Dermis blood vessel endothelial cell (primary cell): ENCODE measurements at places on chromosomes 12 and 14.
A peak's percentile ranks its signal among the peaks of the same experiment; 100 is the strongest.

DNA sequence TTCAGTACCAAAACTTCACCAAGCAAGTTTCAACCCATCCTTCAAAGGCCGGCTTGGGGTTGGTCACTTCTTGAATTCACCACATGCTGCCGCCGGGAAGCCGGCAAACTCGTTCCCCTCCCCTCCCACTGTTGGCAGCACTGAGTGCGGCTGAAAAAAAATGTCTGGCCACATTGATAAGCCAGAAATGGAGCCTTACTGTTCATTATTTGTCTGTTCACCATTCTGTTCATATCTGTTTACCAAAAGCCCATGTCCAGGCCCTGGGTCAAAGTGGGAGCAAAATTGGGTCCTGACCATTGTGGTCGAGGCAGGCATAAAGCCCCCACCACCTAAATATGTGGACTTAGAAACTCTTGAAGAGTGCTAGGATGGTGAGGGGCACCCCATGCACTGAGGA is 7.3 kb upstream of the HSP90AA1 start:
- no peak for DNase-seq

- DNase-seq: no peak
These were observed 483 bp upstream of the NR1H4 start for GRCh38 chr12:100473050-100473715.

- DNase-seq: no peak
These were observed 360.4 kb upstream of the MDGA2 start for GRCh38 chr14:48035836-48036235.

DNA sequence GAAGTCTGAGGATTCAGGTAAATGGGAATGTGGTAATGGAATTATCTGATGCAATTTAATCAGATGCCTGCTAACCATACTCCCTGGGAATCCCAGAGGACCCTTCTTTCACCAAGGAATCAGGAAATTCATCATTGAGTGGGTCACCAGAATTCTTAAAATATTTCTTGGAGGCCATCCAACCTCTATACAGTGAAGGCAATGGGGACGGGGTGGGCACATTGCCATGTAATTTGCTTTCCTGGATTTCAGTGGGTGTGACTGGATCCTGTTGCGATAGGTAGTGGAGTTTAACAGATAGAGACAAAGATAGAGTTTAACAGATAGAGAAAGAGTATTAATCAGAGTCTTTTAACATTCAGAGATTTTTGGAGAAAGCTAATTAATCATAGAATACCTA is 394.4 kb downstream of the DAD1 start:
- no peak for DNase-seq

DNA sequence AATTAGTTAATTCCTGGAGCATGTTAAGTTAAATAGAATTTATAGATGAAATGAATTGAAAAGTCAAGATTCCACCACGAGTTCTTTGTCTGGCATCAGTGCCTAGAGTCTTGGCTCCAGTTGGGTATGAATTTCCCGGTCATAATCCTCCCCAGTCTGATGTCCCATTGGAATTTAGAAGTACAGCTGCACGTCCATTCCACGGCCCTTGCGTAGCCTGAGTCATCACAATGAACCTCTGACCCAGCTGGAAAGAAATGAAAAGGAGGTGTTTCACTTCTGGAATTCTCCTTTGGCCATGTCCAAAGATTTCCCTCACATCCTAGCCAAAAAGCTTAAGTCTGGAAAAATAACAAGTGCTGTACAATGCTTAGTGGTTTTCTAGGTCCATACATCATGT is 122.7 kb downstream of the KICS2 start:
- DNase-seq: peak; percentile 89

- DNase-seq: no peak
These were observed 83.2 kb downstream of the ITPR2 start for GRCh38 chr12:26749781-26750180.

GRCh38 chr14:100476012-100476822 is 111.0 kb downstream of the BEGAIN start:
- DNase-seq: peak; percentile 3

GRCh38 chr14:38554026-38554425 is 298.1 kb upstream of the CLEC14A start:
- peak; percentile 41 for DNase-seq

DNA sequence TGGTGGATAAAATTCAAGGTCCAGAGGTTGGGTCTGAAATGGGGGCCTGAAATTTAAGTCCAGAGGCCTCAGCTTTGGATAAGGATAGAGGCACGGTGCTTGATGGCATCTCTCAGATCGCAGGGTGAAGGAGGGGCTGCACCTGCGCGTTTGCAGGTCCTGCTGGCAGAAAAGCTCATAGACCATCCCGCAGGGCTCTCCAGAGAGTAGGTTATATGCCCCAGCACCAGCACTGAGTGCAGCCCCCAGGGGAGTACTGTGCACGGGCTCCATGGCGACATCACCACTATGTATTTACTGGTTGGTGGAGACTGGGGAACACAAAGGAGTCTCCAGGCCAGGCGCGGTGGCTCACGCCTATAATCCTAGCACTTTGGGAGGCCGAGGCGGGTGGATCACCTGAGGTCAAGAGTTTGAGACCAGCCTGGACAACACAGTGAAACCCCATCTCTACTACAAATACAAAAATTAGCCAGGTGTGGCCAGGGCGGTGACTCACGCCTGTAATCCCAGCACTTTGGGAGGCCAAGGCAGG is 4.3 kb upstream of the CD63 start:
- no peak for DNase-seq

DNA sequence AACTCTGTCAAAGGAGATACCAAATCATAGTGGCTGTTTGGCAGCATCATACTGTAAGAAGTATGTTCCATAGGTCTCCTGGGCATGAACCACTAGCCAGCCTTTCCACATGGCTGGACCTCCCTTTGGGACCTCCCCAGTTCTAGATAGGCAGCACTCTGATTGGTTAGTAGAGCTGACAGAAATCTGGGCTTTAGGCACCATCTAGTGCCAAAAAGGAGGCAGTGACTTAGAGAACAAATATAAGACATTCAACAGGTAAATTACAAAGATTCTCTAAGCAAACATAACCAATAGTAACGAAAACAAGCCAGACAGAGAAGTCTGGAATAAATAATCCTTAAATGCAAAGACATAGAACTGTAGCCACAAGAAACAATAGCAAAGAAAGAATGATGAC is 148.0 kb upstream of the PDE3A start:
- DNase-seq: peak; percentile 75

DNA sequence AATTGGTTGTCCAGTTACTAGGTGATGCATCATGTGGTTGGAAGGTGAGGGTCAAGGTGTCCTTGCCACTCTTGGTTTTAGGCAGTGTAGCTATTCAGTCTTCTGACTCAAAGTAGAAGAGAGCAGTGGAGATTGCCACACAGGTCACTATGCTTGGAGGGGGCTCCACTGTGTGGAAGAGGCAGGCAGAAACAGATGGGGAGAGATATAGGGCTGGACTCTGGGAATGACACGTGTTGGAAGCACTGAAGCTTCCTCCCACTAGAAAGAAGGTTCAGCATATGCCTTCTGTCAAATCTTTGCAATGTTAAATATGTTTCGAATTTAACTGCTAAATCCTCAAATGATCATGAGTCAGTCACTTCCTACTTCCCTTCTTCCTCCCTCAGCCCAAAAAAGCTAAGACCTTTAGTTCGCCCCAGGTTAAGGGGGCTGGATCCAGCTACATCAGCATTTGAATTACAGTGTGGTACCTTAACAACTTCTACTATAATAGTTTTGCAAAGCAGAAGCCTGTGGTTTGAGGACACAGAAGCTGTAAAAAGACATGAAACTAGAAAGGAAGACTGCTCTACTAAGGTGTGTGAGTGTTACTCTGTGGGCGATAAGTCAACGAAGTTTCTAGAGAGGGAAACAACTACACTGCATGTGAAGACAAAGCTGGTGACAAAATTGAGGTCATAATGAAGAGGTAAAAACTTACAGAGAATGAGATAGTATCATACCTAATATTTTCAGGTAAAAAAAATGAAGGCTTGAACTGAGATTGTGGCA is 228.0 kb downstream of the NELL2 start:
- no peak for DNase-seq

DNA sequence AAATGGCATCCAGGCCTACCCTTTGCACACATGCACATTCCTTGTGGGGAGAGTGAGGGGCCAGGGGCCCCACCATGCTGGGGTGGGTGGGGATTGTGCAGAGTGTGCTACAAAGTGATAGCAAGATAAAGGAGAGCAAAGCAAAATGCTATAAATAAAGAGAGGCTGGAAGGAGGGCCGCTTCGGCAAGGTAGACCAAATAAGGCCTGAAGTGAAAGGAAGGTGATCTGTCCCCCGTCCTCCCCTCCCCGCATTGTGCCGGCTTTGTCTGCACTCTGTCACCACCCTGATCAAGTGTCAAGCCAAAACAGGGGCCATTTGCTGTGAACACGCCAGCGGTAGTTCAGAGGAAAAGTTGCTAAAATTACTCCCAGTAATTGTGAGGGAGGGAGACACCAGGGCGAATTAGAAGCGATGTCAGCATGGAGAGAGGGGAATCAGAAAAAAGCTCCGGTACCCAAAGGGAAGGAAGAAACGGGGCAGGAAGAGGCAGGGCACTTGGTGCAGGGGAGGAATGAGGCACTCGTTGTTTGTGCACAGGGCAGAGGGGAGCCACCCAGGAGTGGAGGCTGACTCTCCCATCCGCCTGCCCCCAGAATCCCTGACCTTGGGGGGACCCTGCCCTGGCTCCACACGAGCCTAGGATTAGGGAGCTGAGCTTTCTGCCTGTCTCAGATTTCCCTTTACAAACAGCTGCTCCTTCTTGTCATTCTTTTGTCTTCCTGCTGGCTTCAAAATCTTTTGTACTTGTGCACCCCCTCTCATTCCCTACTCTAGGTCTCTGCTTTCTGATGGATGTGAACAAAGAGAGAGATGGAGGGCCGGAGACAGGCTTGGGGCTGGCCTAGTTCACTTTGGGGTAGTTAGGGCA is 2.9 kb upstream of the MYH7 start:
- no peak for DNase-seq

DNA sequence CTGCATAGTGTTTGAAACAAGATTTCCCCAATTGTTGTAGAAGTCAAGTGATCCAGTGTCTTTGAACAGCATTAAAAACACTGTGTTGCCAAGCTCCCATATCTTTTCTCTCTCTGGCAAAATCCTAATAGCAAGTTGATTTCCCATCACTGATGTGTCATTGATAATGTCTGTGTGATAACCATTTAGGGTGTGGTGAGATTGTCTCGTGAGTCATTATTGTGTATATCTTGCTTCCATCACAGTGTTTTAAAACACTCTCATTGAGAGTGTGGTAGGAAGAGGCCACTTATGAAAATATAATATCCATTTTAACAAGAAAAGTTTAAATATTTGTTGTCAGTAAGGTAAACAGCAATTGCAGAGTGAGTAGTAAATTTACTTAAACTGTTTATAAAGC is 74.7 kb downstream of the PRORP start:
- DNase-seq: peak; percentile 46

DNA sequence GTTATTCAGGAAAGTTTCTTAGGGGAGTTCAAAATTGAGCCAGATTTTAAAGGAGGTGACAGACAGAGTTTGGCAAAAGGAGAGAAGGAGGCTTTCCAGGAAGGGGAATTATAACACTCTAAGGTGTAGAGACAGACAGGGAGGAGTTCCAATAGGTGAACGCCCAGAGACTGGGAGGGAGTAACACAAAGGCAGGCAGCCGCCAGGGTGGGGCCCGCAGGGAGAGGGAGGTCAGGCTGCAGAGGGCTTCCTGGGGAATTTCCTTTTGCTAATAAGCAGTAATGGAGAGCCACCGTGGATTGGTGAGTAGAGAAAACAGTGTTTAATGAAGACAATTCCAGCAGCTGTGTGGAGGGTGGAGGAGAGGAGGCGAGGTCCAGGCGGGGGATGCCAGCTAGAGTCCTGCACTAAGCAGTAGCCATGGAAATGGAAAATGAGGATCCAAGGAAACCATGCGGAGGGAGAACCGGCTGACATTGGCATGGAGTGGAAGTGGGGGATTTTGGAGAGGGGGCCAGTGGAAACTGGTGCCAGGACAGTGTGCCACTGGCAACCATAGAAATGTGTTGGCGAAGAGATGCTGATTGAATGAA is 22.2 kb downstream of the GRIN2B start:
- no peak for DNase-seq

GRCh38 chr14:90576581-90576980 is 179.8 kb downstream of the CALM1 start:
- no peak for DNase-seq

GRCh38 chr12:116365114-116365513 is 87.6 kb upstream of the MED13L start:
- no peak for DNase-seq

DNA sequence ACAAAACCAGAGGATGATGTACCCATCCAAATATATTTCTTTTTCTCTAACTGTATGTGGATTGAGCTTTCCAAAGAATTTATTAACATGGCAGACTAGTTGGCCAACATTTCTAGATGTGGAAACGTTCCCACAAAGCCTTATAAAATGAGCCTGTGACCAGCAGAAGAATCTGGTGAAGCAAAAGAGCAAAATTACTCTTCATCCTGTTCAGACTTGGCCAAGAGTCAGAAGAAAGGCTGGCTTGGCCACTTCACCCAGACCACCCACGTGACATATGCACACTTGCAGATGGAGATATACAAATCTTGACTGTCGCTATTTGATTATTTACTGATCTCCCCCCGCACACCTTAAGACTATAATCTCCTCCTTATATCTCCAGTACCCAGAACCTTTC is 96.7 kb downstream of the NUAK1 start:
- no peak for DNase-seq

DNA sequence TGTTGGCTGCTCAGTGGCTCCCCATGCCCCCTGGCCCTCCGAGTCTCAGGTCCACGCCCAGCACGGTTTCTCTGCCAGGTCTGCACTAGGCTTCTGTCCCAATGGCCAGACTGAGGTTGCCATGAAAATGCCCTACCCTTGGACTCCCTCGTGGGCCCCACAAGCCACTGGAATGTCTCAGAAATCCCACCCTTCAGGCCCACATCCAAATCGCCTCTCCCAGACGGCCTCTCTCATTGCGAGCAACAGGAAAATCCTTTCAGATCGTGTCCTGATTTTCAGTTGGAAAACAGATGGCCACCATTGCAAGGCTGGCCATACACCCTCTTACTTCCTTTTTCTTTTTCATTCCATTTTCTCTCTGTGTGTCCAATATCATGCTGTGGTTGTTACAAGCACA is 77.3 kb downstream of the IRF2BPL start:
- peak; percentile 16 for DNase-seq

DNA sequence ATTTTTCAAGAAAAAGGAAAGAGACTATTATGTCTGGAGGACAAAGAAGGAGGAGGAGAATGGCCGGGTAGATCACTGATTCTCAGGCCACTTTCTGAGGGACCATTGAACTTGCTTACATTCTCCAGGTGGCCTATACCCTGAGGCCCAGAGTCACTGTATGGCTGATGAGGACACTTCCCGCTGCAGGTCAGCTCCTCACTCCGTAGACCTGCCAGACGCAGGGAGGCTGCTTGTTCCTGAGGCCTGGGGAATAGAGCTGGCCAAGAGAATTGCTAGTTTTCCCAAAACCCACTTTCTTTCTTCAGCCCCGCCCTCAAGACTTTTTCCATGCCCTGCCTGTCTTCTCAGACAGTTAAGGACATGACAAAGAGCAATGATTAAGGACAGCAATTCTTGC is 510.5 kb upstream of the TBX3 start:
- DNase-seq: no peak

GRCh38 chr12:112151766-112152541 is 26.6 kb downstream of the TRAFD1 start:
- no peak for DNase-seq

GRCh38 chr12:62915204-62915529 is 19.8 kb downstream of the PPM1H start:
- DNase-seq: no peak
